ENCODE measurements at places on chromosomes 4 and X.

DNA sequence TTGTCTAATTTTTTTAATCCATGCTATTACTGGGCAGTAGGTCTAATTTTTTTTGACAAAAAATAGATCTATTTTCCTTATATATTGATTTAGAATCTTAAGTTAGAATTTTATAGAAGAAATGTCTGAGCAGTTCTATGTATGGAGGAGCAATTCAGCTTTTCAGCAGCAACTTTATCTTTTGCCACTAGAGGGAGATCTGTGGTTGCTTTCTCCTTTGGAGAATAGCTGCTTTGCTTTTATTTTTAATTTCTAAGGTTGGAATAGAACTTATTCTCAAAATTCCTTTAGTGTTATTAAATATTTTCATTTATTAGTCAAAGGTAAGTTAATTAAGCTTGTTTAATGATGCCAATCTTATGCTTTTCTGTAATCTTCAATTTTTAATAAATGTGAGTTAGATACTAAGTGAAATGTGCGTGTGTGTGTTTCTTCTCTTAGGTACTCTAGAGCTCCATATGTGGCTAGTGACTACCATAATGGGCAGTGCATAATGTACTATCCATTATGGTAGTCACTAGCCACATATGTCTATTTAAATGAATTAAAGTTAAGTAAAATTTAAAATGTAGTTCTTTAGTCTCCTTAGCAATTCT, 29.3 kb downstream of the FAM199X start:
- no peak for DNase-seq

DNA sequence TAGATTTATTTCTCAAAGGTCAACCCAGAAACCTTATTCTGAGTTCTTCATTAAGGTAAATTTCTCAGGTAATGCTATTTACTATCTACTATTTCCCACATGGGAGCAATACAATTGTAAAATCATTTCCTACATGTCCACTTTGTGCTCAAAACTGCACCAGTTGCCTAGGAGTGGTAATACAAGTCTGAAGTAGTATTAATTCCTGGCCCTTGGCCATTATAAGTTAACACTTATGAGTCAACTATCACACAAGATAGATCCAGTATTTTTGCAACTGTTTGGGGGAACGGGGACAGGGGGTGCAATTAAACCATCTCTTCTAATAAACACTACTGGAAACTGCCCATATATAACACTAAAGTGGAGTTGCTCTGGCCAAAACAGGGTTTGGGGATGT, 48.9 kb downstream of the ACSL4 start:
- DNase-seq: no peak

- DNase-seq: no peak
These were observed 5.1 kb upstream of the ARL13A start for GRCh38 chrX:100964362-100964761.

DNA sequence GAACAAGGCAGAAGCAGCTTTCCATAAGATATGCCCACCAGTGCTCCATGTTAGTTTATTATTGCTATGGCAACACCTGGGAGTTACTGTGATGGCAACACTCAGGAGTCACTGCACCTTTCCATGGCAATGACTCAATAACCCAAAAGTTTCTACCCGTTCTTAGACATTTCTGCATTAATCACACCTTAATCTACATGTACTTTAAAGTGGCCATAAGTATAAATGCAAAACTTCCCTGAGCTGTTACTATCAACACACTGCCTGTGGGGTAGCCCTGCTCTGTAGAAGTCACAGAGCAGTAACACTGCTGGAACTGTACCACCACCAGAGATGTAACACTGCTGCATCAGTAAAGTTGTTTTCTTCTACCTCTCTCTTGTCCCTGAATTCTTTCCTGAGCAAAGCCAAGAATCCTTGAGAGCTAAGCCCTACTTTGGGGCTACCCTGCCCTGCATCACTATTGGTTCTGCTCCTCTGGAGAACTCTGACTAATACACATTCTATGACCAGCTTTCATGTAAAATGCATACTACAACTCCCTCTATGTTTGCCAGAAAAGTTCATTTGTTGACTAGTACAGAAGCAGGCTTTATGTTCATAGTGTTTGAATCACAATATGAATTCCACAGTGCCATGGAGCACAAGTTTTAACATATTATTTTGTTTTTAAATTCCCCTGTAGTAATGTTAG, 43.5 kb upstream of the GPR174 start:
- DNase-seq: no peak

GRCh38 chr4:54726907-54727306, 69.2 kb downstream of the KIT start:
- DNase-seq: no peak

- DNase-seq: no peak
These were observed 117.5 kb upstream of the VCX2 start for GRCh38 chrX:8288590-8288989.

Data from transverse colon (tissue), 4 donors.